ENCODE measurements at places on chromosomes 2 and 18.

- DNase-seq, result no peak
- no peaks in the 10 kb centered on the region for H3K27me3 ChIP-seq
- no peaks in the 10 kb centered on the region for H3K4me1 ChIP-seq
- H3K36me3 ChIP-seq, result no peaks in the 10 kb centered on the region
Measured at GRCh38 chr2:128868686-128869551, 550.3 kb upstream of the HS6ST1 start.

GRCh38 chr2:6694555-6694954 is 171.2 kb downstream of the CMPK2 start:
- H3K4me1 ChIP-seq, result no peaks in the 10 kb centered on the region
- H3K27me3 ChIP-seq, result no peaks in the 10 kb centered on the region
- H3K4me3 ChIP-seq, result no peak overlapping the region
- H3K27ac ChIP-seq, result no peak overlapping the region
- no peak for DNase-seq

DNA sequence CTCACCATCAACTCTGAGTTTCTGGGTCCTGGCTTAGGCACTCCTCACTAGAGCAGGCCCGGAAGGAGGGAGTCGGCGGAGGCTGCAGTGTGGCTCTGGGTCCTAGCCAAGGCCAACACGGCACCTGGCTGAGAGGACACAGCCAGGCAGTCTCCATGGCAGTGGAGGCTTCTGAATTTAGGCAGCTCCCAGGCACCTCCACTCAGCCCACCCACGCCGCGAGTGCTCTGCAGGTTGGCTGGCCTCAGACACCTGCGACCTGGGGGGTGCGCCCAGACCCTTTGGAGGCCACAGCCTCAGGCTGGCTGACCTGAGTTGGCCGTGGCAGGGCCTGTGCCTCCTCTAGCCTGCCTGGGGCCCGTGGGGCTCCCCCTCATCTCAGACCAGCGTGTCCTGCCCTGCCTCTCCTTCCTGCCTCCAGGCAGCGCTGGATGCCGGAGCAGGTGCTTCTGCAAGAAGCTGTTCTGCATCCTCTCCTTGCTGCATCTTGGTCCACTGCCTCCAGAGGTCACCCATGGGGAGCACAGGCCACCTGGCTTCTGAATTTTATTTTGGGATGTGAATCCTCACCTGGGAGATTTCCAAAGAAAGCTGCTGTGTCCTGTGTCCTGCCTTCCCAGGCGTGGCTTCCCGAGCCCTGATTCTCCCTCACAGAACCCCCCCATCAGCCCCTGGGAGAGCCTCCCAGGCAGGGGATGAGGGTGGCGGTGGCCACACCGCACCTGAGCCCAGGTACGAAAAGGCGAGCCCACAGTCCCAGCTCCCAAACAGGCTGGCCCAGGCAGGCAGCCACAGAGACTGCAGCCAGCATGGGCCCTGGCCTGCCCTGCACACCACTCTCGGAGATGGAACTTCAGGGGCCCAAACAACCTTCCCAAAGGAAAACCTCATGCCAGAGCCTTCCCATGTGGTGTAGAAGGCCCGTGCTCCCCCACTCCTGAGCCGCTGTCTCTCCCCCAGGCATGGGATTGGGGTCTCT is 23.4 kb downstream of the AQP12A start:
- DNase-seq, result no peak
- no peak overlapping the region for H3K4me3 ChIP-seq
- H3K4me1 ChIP-seq, result no peaks in the 10 kb centered on the region
- H3K27ac ChIP-seq, result no peak overlapping the region
- no peaks in the 10 kb centered on the region for H3K36me3 ChIP-seq
- peaks cover 59% of the 10 kb centered on the region for H3K27me3 ChIP-seq

- no peaks in the 10 kb centered on the region for H3K27me3 ChIP-seq
- no peak overlapping the region for H3K27ac ChIP-seq
- peaks cover 20% of the 10 kb centered on the region for H3K4me1 ChIP-seq
- no peaks in the 10 kb centered on the region for H3K36me3 ChIP-seq
- H3K4me3 ChIP-seq, result no peak overlapping the region
Measured at GRCh38 chr2:119292226-119292625, 68.6 kb downstream of the STEAP3 start.

- DNase-seq, result no peak
- H3K27ac ChIP-seq, result peak overlapping the region; percentile 86
- no peaks in the 10 kb centered on the region for H3K27me3 ChIP-seq
- peaks cover 45% of the 10 kb centered on the region for H3K4me1 ChIP-seq
Measured at GRCh38 chr2:47043891-47044239, 111.2 kb downstream of the STPG4 start.

DNA sequence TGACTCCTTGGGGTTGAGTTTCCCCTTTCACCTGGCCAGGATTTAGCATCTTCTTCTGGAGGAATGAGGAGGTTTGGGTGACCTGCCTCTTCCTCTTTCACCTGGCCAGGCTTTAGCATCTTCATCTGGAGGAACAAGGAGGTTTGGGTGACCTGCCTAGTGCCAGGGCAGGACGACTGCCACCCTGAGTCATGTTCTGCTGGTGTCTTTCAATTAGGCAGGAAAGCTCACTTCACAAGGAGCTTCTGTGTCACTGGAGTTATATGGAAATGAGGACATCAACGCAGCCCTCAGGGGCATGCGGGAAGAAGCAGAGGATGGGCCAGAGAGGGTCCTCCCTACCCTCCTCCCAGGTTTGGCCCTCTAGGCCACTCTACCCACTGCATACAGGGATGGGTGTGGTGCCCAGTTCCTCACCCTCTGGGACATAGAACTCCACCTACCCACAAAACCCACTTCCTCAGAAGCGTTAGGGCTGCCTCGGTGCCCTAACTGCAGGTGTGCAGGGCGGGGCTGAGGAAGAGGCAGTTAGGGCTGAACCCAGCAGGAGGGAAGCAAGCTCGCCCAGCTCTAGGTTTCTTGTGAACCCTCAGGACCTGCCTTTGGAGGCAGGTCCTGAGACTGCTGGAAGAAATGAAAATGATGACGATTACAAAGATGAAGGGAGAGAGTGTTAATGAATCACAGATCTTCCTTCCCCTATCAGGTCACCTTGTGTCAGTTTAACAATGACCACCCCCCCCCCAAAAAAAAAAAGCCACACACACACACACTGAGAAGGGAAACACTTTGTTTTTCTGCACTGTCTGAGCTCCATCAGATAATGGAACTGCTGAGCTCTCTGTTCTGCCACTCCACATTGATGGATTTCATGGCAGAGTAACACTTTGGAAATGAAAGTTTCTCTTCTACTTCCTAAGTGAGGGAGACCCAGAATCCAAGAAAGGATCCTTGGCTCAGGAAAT is 71.0 kb downstream of the ARL4C start:
- H3K27me3 ChIP-seq, result no peaks in the 10 kb centered on the region
- no peak overlapping the region for H3K4me3 ChIP-seq
- H3K4me1 ChIP-seq, result peaks cover 40% of the 10 kb centered on the region
- DNase-seq, result no peak
